ENCODE measurements at places on chromosomes 11 and 22. TPM values are rescaled to one million over a fixed set of nuclear protein-coding genes. Genes with fewer than 3 reads are reported as not detected.

The FIBIN gene
- total RNA-seq, result 0.91 TPM

DNA sequence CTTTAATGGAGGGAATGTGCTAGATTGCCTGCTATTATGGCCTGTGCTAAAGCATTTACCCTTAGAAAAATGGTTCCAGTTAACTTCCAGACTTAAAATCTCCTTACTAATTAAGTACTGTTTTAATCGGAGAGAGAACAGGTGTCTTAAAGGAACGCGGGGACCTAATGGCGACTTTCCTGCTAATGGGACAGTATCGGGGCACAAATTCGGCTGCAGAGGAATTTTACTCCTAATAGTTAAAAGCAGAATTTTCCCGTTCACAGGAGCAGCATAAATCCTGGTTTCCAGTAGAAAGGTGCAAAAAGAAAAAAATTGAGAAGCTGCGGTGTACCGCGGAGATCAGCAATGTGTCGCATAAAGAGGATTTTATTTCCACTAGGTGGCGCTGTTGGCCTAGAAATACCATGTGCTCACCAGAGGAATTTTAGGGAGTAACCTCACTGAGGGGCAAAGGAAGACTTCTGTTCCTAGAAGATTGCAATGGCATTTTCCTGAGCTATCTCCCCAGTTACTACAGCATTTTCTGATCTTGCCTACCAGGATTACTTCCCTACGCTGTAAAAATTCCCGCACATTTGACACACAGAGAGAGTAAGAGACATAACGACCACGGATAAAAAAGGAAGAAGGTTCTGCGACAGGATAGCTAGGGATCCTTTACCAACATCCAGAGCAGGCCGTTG, 44.5 kb downstream of the ZNF280B start:
- DNase-seq, result no peak

- no peak for DNase-seq
Observed at GRCh38 chr11:70916351-70916750, 336.0 kb downstream of the SHANK2 start.

GRCh38 chr11:69483691-69484426, 2.4 kb downstream of the LINC01488 start:
- DNase-seq, result no peak

- no peak for DNase-seq
Observed at GRCh38 chr11:20049231-20049630, 111.0 kb downstream of the DBX1 start.

The KCNK7 gene
- not detected for total RNA-seq

The SLC6A5 gene
- total RNA-seq, result not detected

The SLC22A9 gene
- total RNA-seq, result 16.4 TPM

DNA sequence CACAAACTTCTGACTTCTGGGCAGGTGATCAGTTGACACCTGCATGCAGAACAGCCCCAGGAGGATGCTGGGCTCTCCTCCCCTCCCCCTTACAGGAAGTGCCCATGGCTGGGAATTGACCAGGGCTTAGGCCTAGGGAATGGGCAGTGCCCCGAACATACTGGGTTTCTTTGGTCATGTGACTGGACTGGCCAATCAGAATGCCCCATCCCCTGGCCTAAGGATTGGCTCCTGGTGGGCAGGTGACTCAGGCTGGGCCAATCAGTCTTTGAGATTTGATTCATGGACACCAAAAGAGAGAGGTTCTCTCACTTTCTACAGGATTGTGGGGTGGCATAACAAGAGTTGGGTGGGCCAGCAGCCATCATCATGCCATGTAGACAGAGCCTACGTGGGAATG, 37.1 kb downstream of the MCM5 start:
- no peak for DNase-seq

GRCh38 chr11:1815311-1815710, 19.5 kb upstream of the SYT8 start:
- no peak for DNase-seq

GRCh38 chr11:35846874-35847273, 97.0 kb upstream of the LDLRAD3 start:
- DNase-seq, result no peak

- DNase-seq, result no peak
Observed at GRCh38 chr22:32309585-32310251, 47.9 kb upstream of the RFPL3 start.

The CLP1 gene
- 6.1 TPM for total RNA-seq

The KCNQ1OT1 gene
- total RNA-seq, result 1.2 TPM

- DNase-seq, result no peak
Observed at GRCh38 chr11:78292109-78292803, 103.5 kb downstream of the USP35 start.

The CALCA gene
- total RNA-seq, result 0.73 TPM

The ALDH3B1 gene
- total RNA-seq, result 3.2 TPM

The CECR2 gene
- 12.0 TPM for total RNA-seq

DNA sequence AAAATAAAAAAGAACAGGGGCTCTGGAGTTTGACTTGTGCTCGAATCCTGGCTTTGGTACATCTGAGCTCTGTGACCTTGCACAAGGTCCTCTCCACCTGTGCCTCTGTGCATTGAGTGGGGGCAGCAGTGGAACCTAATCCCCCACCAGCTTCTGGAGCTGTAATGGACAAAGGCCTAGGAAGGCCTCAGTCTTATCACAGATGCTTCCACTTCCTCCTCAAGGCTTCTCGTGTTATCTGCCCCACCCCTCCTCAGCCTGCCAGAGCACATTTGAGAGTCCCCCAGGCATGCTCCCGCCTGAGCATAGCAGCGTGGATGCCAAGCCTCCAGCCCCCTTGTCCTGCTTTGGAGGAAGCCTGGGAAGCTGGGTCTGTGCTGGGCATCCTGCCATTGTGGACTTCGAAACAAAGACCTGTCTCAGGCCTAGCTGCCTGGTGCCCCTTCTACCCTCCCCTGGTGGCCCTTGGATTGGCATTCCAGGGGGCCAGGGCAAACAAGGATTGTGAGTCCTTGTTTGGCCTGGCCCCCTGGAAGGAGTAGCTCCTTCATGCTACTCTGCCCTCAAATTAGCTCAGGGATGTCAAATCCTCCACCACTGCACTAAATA, 15.0 kb downstream of the SLC35E4 start:
- DNase-seq, result no peak

DNA sequence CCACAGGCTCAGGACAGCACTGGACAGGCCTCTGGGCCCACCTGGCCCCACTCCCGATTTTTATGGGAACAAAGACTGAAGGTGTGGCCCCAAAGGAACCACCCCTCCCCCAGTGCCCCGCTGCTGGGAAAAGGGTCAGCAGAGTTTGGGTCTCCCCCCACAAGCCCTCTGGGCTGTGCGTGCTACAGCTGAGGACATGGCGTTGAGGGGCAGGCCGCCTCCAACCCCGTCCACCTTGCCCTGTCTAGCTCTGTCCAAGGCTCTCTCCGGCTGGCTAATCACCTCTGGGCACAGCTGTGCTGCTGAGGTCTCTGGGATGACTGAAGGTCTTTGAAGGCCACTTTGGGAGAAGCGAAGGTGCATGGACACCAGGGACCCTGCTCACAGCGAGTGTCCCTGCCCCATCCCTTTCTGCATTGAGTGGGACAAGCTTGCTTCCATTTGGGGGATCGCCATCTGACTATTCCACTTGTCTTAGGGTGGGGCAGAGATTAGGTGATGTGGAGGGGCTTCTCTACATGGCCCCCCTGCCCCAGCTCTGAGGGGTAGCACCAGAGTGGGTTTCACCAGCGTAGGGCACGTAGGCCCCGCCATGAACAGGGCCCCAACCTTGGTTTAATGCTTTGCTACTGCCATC, 6.5 kb downstream of the ASCL2 start:
- DNase-seq, result no peak

DNA sequence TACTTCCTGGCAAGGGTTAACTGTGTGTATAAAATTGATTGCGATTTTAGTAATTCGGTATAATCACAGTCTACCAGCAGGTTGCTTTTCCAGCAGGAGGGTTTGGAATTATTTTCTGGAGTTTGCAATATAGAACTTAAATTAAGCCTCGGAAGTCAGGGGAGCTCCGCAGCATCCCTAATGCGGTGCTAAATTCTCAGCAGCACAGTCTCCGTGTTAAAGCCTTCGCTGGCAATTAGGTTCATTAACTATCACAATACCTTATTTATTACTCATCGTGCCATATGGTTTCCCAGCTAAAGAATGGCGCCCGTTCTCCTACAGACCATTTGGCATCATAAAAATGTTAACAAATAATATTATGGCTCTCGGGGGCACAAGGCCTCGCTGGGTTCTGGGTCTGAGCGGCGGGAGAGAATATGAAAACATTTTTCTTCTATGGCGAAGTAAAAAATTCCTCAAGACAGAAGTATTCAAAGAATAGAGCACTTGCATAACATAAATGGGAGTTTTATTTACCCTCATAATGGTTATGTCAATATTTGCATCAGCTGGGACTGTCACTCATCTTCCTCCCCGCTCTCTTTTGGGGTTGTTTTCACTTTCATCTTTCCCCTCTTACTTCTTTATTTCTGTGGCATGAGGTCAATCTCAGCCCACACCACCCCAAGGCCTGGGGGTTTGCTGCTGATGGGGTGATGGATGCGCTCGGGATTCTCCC, 28.1 kb upstream of the ZBTB16 start:
- no peak for DNase-seq

The NXPE4 gene
- not detected for total RNA-seq

- DNase-seq, result no peak
Observed at GRCh38 chr11:50075856-50076255, 43.2 kb downstream of the OR4C45 start.

The CCDC73 gene
- 0.40 TPM for total RNA-seq

DNA sequence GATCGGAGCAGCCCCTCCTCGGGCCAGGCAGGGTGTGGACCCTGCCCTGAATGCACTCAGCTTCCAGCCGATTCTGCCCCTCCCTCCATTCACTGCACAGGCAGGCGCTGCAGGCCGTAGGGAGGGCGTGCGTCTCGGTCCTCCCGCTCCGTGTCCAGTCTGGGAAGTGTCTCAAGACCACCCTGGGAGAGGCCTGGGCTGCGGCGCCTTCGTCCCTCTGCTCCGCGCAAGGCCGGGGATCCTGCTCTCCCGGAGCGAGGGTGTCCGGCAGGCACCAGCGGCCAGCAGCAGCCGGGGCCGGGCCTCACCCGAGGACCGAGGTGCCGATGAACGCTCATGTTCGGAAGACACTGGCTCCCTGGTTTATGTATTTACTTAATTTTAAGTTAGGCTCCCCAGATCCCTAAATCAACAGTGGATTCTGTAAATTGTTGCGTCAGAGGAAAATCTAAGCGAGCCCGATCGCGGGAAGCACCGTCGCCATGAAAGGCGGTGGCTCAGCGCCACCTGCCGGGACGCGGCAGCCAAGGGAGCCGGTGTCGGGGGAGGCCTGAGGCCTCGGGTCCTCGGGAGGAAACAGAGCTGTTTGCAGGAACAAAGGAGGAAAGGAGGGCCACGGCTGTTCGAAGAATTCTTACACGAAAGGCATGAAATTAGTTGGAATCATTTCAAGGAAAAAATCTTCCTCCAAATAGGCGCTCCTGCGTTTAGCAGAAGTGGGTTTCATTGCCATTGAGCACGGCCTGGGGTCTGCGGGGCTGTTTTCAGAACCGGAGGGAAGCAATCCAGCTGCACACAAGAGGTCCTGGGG, 195.3 kb downstream of the BRD1 start:
- peak; percentile 55 for DNase-seq

DNA sequence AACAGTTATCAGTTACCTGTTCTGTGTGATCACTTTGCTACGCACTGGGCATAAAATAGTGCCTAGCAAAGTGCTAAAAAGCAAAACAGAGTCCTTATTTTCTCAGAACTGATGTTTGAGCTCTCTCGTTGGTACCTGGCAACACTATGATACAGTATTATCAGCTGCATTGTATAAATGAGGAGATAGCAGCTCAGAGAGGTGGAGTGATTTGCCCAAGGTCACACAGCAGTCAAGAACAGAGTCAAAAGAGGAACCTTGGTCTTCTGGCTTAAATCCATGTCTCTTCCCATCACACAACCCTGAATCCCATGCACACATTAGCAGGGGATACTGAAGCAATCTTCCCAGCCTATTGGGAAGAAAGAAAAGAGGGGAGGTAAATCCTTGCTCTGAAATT, 580.5 kb downstream of the SOX6 start:
- DNase-seq, result no peak

Data from left lobe of liver (tissue), 2 donors.